ENCODE measurements at places on chromosomes 5 and 9.

GRCh38 chr9:104658496-104659195, 35.7 kb upstream of the OR13D1 start:
- DNase-seq: no peak

DNA sequence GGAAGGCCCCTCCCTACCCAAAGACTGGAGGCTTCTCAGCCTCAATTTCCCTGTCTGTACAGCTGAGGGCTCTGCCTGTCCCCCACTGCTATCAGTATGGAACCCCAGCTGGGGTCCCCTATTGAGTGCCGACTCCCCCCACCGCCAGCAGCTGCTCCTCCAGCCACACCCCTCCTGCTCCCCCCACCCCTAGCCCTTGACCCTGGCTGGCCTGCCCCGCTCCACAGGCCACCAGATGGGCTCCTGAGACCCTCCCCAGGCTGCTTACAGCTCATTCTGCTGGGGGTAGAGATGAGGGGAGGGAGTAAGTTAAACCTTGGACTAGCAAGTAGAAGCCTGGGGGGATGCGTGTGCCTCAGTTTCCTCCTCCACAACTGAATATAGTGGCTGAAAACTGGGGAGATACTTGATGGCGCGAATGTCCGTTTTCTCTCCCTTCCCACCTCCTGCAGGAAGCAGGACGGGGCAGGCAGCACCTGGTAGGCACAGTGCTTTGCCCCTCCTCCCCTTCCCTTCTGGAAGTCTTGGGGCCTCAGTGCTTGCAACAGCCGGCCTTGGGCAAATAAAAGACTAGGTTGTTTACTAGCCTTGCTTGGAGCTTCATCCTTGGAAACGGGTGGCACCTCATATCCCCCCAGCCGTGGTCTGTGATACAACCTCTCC, 19.1 kb downstream of the URM1 start:
- DNase-seq: no peak

GRCh38 chr5:169150108-169150507, 150.8 kb downstream of the SLIT3 start:
- DNase-seq: no peak

DNA sequence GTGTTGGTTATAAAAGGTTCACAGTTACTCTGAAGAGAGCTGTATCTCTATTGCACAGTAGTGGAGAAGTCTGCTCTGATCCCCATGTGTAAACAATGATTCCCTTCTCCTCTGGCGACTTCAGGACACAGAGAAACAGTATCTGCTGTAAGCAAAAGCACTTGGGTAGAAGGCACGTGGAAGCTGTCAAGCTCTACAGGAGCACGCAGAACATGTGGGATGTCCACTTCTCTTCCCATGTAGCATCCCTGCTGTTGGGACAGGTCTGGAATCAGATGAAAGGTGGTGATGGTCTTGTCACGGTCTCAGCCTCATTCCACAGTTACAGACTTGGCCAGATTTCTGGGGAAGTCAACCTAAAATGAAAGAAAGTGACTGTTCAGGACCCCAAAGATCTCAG, 9.4 kb upstream of the MAPK9 start:
- no peak for DNase-seq

- DNase-seq: peak; percentile 38
Observed at GRCh38 chr5:181164076-181164952, 16.9 kb downstream of the OR2V2 start.

DNA sequence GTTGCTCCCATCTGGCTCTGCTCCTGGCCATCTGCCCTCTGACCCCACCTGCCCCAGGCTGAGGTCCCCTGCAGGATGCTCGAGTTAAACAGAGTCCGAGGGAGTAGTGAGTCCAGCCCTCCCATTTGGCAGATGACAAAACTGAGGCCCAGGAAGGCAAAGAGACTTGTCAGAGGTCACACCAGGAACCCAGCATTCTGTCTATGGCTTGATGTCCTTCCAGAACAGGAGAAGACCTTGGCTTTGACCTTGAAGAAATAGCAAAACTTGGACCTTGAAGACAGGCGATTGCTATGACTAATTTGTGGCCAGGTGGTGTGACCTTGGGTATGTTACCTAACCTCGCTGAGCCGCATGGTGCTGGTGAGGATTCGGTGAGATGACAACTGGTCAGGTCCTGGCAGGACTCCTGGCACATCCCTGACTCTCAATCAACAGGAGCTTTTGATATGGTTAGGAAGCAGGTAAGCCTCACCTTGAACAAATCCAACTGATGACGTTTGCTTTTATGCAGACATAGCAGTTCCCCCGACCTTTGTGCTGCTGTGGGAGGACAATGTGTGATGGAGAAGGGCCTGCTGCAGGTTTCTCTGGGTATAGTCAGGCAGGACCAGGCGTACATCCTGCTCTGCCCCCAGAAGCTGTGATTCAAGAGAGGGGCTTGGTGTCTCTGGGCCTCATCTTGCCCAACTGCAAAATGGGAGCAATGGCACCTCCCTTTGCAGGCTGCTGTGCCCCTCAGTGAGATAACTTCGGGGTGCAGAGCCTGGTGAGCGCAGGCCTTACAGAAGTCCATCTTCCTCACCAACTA, 198.7 kb downstream of the C9orf50 start:
- DNase-seq: no peak

DNA sequence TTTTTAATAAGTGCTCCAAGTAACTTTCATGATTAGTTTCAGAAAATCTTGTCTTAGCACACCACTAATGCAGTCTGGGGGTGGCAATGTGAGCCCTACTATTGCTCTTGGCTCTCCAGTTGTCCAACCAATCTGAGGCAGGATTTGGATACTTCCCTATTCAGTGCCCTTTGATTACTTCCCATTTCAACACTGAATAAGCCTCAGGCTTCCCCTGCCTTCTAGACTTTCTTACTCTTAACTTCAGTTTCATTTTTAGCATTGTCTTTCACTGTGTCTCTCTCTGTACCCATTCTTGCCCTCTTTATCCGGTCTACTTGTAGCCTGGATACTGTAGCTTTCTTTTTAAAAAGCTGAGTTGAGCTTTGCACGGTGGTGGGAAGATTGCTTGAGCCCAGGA, 186.1 kb downstream of the C9orf152 start:
- no peak for DNase-seq

- DNase-seq: no peak
Observed at GRCh38 chr9:6237267-6237666, 21.7 kb downstream of the IL33 start.
